Astrocyte (in vitro differentiated cells and primary cell): ENCODE measurements at places on chromosomes 12 and 14. TPM values are rescaled to one million over a fixed set of nuclear protein-coding genes. Genes with fewer than 3 reads are reported as not detected.

The AMN1 gene
- 3.6 and 3.9 TPM in 2 replicates for total RNA-seq

The AQP6 gene
- total RNA-seq: not detected in 2 replicates

DNA sequence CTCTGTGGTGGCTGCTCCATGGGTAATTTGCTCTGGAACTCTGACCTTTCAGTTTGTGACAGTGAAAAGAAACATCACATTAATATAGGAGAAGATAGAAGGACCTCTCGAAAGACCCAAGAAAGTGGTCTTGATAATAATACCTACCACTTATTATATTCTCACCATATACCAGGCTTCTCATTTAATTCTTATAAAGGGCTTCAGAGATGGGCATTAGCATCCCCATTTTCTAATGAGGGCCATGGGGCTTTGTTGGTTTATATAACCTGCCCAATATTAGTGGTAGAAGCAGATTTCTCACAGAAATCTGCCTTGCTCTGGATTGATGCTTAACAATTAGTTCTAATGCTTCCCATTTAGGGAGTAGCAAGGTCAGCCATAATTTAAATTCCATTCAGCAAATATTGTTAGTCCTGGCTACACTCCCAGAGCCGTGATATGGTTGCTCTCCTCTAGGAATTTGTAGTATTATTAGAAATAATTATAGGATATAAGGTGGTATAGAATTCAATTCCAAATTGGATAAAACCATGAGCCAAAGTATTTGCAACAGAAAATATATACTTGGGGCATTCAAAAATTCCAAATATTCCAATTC, 7.4 kb upstream of the AMIGO2 start:
- peak; percentile 65 for DNase-seq

The C12orf75 gene
- total RNA-seq: 130 and 163 TPM in 2 replicates

The FAM186B gene
- 0.57 and 0.60 TPM in 2 replicates for total RNA-seq

The TEX52 gene
- total RNA-seq: not detected in 2 replicates

DNA sequence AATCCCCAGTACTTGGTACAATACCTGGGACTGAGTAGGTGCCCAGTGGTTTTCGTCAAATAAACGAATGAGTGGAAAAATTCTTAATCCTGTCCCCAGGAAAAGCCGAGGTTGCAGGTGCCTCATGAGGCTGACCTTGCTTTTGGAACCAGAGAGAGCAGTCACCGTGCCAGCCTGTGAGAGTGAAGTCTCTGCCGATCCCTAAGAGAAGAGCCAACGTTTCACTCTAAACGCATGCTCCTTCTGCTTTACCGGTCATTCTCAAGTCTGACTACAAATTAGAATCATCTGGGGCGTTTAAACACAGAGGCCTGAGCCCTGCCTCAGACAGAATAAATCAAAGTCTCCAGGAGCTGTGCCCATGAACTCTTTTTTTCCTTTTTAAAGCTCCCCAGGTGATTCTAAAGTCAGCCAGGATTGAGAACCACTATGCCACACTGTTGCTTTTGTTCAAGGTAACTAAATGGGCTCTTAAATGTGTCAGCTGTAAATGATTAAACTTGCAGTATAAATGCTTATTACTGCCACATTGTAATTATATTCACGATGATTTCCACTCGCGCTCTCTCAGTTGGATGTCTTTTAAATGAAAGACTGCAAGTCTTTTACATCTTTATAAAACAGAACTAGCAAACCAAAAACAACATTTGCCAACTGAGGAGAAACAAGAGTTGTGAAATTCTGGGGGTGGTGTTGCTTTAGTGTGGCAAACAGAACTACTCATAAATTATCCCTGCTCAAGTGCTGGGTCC, 26.9 kb downstream of the TCP11L2 start:
- no peak for DNase-seq

- DNase-seq: no peak
Measured at GRCh38 chr12:54047160-54047963, 6.3 kb upstream of the HOXC4 start.

DNA sequence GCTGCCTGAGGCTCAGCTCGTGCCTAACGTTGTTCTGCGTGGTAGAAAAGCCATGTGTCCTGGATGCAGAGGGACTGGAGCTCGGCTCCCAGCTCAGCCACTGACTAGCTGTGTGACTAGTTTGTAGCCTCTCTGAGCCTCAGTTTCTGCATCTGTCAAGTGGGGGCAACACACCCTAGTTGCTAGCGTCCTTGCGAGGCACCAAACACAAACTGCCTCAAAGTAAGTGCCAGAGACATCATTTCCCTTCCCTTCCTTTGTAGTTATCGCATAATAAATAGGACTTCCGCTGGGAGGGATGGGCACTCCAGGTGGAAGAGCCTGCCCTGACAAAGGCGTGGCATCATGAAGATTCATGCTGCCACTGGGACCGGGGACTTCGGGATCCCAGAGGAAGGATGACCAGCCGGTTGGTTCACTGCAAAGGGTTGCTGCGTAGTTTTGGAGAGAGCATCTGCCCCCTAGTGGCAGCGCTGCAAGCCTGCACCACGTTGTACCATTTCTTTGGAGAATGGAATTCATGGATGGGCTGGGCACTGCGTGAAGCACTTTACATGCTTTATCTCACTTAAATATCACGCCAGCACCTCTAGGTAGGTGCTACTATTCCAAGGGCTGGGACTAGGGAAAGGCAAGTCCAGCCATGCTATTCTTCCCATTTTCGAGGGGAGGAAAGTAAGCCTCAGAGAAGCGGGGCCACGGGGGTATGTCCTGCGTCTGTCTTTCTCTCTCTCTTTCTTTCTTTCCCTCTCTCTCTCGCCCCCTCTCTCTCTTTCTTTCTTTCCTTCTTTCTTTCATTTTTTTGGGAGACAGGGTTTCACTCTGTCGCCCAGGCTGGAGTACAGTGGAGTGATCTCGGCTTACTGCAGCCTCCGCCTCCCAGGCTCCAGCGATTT, 4.6 kb downstream of the CCDC197 start:
- DNase-seq: peak; percentile 33

DNA sequence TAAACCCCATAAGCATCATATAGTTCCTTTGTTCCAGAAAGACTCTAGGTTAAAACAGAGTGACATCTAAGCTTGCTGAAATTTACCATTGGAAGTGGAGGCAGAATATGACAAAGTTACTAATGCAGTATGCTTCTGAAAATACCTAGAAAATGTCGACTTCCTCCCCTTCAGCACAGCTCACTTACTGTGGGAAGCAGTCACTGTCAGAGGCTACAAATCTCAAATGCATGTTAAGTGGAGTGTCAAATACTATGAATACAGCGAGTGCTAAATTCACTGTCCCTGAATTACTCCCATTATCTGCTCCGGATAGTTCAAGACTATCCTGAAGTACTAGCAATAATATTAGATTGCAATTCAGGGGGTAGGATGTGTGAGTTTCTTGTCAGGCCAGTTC, 1454.6 kb downstream of the AACS start:
- no peak for DNase-seq

The FLRT2 gene
- total RNA-seq: 171 and 227 TPM in 2 replicates

- DNase-seq: no peak
Measured at GRCh38 chr12:4771172-4771959, 51.2 kb downstream of the GALNT8 start.

GRCh38 chr12:102757154-102757881, 159.7 kb downstream of the PAH start:
- DNase-seq: no peak

The C12orf50 gene
- not detected in 2 replicates for total RNA-seq

GRCh38 chr14:26113911-26114640, 483.8 kb downstream of the NOVA1 start:
- no peak for DNase-seq

DNA sequence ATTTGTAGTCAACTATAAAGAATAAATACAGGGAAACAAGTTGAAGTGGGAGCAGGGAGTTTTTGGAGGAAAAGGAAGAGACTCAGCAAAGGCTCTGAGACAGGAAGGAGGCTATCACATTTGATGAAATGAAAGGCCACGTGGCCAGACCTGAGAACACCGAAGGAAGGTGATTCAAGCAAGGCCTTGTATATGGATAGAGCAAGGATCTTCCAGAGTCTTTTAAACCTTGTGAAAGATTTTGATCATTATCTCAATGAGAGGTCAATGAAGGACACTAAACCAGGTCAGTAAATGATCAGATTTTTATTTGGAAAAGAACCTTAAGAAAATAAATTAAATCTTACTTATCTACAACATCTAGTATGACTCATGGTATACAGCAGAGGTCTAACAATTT, 523.5 kb downstream of the SLC16A7 start:
- no peak for DNase-seq

The PLD4 gene
- 0.14 and 0.60 TPM in 2 replicates for total RNA-seq

The CNTN1 gene
- total RNA-seq: 1.7 and 2.1 TPM in 2 replicates

DNA sequence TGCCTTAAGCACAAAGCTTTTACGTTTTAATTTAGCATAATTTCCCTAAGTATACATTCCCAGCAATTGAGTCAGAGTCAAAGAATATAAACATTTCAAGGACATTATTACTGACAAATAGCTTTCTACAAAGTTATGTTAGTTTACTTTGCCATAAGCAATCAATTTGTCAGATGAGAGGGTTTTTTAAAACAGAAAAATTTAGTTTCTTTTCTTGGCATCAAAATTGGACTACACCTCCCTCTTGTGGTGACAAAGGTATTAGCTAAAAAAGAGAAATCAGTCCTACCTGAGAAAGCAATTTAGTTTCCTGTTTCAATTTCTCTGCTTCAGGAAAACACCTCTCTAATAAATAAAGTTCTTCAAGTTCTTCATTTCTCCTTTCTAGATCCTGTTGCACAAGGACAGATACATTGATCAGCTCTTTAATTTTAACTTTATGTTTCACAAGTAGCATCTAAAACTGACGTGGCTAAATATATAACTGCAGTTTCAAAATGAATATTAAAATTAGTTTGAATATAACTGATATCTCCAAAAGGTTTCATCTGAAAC, 39.9 kb downstream of the DNAI7 start:
- peak; percentile 20 for DNase-seq

The SLC6A15 gene
- total RNA-seq: 14.0 and 16.7 TPM in 2 replicates

The PPP2R5E gene
- 60.2 and 69.3 TPM in 2 replicates for total RNA-seq

GRCh38 chr12:86484473-86484872, 228.3 kb upstream of the MGAT4C start:
- no peak for DNase-seq

The HOXC9 gene
- total RNA-seq: not detected in 2 replicates

DNA sequence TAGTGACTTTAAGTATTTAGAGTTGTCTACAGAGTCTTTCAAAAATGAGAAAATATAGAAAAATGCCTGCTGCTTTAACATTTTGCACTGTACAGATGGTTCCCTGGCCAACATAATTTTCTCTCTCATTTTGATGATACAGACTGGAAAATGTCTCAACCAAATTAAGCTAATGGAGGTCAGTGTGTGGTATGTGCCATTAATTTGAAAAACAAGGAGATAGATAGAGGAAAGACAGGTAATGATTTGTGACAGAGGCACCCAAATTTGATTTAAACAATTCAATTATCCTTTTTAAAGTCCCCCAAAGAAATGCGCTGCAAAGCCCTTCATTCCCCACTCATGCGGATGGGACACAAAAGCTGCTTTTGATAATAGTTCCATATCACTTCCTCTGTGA, 140.0 kb downstream of the ASCL1 start:
- DNase-seq: no peak

The PMEL gene
- total RNA-seq: 3.9 and 13.8 TPM in 2 replicates

DNA sequence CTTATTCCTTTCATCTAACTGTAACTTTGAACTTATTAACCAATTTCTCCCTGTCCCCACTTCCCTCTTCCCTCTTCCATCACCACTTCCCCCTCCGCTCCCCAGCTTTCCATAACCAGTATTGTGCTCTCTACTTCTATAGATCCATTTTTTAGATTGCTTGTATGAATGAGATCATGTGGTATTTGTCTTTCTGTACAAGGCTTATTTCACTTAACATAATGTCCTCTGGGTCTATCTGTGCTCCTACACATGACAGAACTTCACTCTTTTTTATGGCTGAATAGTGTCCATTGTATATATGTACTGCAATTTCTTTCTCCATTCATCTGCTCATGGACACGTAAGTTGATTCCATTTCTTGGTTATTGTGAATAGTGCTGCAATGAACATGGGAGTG, 14.4 kb downstream of the ERP27 start:
- no peak for DNase-seq

DNA sequence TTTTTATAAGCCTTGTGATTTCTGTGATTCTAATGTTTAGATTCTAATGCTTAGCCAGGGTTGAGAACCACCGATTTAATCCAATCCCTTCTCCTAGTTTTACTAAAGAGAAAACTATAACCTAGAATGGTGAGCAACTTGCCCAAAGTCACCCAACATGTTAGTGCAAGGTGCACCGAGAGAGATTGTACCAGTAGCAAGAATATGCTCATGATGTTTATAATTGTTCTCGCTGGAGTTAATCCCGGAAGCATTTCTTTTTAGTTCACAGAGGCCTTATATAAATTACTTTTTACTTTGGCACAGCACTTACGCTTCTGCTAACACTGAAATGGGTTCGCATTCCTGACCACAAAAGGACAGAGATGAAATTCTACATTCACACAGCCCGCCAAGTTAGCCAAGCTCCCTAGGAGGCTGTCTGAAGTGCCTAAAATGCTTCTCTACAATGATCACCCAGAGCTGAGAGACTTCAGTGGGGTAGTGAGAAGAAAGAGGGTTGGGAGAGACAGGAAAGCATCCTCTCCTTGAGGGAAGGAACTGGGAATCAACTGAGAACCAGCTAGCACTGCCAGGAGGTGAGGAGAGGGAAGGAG, 579 bp upstream of the BLOC1S1 start:
- DNase-seq: peak; percentile 49

- peak; percentile 78 for DNase-seq
Measured at GRCh38 chr14:100486025-100486828, 101.0 kb downstream of the BEGAIN start.

The SERPINA4 gene
- total RNA-seq: not detected in 2 replicates

The EMP1 gene
- 57.6 and 71.7 TPM in 2 replicates for total RNA-seq

The CIROP gene
- total RNA-seq: not detected in 2 replicates

- DNase-seq: no peak
Measured at GRCh38 chr12:3551976-3552725, 61.1 kb downstream of the PRMT8 start.

DNA sequence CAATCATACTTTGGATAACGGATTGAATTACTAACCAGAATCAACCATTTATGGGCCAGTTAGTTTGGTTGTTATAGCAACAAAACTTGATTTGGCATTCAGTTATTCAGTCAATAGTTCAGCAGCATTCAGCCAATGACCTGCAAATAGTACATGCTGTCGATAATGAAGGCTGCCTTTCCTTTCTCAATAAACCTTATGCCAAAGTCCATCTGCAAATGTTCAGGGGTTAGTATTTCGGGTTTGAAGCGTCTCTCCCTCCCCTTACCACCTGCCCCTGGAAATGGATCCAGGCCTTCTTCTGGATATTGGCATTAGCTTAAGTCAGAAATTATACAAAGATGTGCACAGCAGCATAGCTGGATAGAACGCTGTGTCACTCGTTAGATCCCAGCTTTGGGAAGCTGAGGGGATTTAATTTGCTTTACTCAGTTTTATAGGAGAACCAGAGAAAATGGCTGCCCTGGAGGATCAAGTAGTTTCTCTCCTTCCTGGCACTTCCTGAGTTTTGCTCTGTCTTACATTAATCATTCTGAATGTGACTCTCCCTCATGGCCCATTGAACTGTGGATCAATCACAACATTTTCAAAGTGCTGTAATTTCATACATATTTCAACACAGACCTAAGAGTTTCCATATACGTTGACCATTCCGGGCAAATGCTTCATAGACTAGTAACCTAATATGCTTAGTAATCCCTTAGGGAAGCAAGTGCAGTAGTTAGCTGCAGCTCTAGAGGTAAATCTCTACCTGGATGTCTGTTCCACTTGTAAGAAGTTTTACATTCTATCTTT, 46.7 kb upstream of the PTPRR start:
- DNase-seq: no peak

GRCh38 chr12:9364224-9365176, 156.3 kb upstream of the PZP start:
- peak; percentile 86 for DNase-seq

The DPY19L2 gene
- total RNA-seq: 6.5 and 7.3 TPM in 2 replicates

The PLA2G1B gene
- total RNA-seq: not detected in 2 replicates

The DNAJC22 gene
- 0.34 and 0.52 TPM in 2 replicates for total RNA-seq

GRCh38 chr12:4212845-4213244, 60.7 kb upstream of the CCND2 start:
- no peak for DNase-seq

The WDHD1 gene
- total RNA-seq: 7.2 and 9.3 TPM in 2 replicates
